Pons (tissue), 1 donor: ENCODE measurements at places on chromosomes 7 and 10.

- no peak for DNase-seq
Measured at GRCh38 chr7:81260152-81260551, 341.3 kb upstream of the SEMA3C start.

- no peak for DNase-seq
Measured at GRCh38 chr10:114199239-114199638, 20.1 kb downstream of the TDRD1 start.

GRCh38 chr7:99028261-99028973, 115.5 kb downstream of the SMURF1 start:
- DNase-seq = no peak

DNA sequence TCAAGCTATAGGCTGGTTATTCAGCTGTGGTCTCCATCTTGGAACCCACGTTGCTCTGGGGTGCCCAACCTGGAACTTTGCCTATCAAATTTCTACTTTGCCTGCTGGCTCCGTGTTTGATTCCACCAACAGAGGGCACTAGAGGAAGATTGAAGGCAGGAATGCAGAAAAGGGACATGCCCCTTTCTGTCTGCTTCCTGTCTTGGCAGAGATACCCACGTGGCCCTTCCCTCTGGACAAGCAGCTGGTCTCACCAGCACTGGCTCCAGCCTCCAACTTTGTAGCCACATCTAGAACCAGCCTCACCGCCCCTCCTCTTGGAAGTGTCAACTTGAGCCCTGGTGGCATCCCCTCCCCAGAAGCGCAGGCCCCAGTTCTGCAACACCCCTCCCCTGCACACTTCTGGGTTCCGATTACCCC, 52.1 kb upstream of the ZNF438 start:
- peak; percentile 49 for DNase-seq

DNA sequence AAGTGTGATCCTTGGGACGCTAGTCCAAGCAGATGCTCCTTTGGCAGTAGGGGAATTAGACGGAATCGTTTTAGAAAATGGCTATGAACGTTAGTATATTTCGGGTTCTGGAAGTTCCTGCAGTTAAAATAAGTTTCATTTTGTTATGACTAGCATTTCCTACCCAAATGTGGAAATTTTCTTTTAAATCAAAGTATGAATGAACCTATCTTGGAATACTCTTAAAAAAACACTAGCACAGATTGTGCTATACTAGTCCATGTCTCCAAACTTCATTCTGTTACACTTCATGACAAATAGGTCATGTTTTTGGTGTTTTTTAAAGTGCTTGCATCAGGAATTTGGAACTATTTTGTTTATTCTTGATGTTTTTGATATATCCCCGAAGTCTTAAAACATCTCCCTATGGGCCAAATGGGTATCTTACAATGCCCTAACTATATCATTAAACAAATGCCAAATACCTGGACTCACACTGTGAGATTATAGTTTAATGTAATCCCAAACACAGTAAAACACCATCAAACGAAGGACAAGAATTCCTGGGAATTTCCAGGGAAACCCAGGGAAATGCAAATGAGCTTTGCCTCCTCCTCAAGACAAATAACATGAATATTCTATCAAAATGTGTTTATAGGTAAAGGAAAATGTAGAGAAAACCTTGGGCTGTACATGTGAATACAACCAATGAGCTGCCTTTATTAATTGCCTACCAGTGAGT, 75.9 kb upstream of the PTPRZ1 start:
- DNase-seq = no peak
